ENCODE measurements at places on chromosomes 11 and 22. TPM values are rescaled to one million over a fixed set of nuclear protein-coding genes. Genes with fewer than 3 reads are reported as not detected.

The SLC35F2 gene
- total RNA-seq = 5.5 TPM

The SHISAL1 gene
- total RNA-seq = 13.1 TPM

The HTR3B gene
- not detected for total RNA-seq

The TSPO gene
- total RNA-seq = 126 TPM

The SF3B2 gene
- total RNA-seq = 96.9 TPM

The TCIRG1 gene
- 31.9 TPM for total RNA-seq

The NDUFV1 gene
- 147 TPM for total RNA-seq

The CECR2 gene
- 10.3 TPM for total RNA-seq

The TRPM5 gene
- total RNA-seq = under 0.01 TPM

The AMOTL1 gene
- 53.9 TPM for total RNA-seq

The SCUBE2 gene
- total RNA-seq = 34.8 TPM

The TEF gene
- total RNA-seq = 11.8 TPM

The SLC6A5 gene
- not detected for total RNA-seq

The ART1 gene
- total RNA-seq = 5.7 TPM

- no peaks in the 10 kb centered on the region for H3K36me3 ChIP-seq
- no peak overlapping the region for H3K4me3 ChIP-seq
- H3K27me3 ChIP-seq = peaks cover 8% of the 10 kb centered on the region
These were observed 80.5 kb downstream of the KCNQ1 start for GRCh38 chr11:2525166-2525861.

DNA sequence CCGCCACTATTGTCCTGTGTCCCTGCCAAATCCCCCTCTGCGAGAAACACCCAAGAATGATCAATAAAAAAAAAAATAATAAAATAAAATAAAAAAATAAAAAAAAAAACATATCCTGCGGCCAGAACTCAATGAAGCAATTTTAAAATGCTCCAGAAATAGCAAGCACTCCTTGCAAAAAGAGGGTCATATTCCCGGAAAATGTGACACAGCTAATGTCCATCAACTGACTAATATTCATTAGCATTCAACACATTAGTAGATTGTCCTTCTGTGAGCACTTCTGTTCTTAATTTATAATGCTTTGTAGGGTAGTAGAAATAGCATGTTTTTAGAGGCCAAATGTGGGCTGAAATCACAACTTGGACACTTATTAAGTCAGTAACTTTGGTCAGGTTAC lies 252.3 kb upstream of the SESN3 start:
- H3K4me1 ChIP-seq = no peaks in the 10 kb centered on the region
- peak; percentile 37 for DNase-seq
- no peak overlapping the region for H3K4me3 ChIP-seq
- no peaks in the 10 kb centered on the region for H3K27me3 ChIP-seq
- H3K27ac ChIP-seq = no peak overlapping the region

- DNase-seq = no peak
- no peak overlapping the region for H3K27ac ChIP-seq
- no peak overlapping the region for H3K4me3 ChIP-seq
- peaks cover 3% of the 10 kb centered on the region for H3K36me3 ChIP-seq
- H3K27me3 ChIP-seq = no peaks in the 10 kb centered on the region
These were observed 3.0 kb downstream of the RDX start for GRCh38 chr11:110293389-110293788.

GRCh38 chr11:126008956-126009355 lies 53.7 kb downstream of the CDON start:
- DNase-seq = no peak
- H3K27ac ChIP-seq = no peak overlapping the region

GRCh38 chr22:23246982-23247766 lies 66.9 kb downstream of the BCR start:
- H3K36me3 ChIP-seq = no peaks in the 10 kb centered on the region
- H3K4me1 ChIP-seq = peaks cover 17% of the 10 kb centered on the region
- no peak overlapping the region for H3K4me3 ChIP-seq
- peaks cover 40% of the 10 kb centered on the region for H3K27me3 ChIP-seq

DNA sequence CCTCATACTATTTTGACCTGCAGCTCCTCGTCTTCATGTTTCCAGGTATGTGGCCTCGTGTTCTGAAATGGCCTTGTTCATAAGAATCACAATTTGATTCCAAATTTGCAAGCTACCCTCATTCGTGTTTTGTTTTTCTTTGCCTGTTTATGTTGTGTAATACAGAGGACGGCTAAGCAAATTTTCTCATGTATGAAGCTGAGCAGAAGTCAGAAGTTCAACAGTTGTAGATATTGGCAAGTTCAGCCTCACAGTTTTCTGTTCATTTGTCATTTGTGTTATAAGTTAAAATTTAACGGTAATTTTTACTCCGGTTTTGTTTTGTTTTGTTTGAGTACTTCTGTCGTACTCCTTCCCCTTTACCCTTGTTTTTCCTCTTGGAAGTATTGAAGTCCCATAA lies 15.4 kb upstream of the CHEK1 start:
- H3K36me3 ChIP-seq = peaks cover 62% of the 10 kb centered on the region
- H3K4me1 ChIP-seq = no peaks in the 10 kb centered on the region
- H3K4me3 ChIP-seq = no peak overlapping the region
- no peaks in the 10 kb centered on the region for H3K27me3 ChIP-seq

- H3K27me3 ChIP-seq = no peaks in the 10 kb centered on the region
- peak overlapping the region; percentile 70 for H3K27ac ChIP-seq
- no peak overlapping the region for H3K4me3 ChIP-seq
- peak; percentile 57 for DNase-seq
These were observed 96.1 kb upstream of the CD44 start for GRCh38 chr11:35042913-35043312.

DNA sequence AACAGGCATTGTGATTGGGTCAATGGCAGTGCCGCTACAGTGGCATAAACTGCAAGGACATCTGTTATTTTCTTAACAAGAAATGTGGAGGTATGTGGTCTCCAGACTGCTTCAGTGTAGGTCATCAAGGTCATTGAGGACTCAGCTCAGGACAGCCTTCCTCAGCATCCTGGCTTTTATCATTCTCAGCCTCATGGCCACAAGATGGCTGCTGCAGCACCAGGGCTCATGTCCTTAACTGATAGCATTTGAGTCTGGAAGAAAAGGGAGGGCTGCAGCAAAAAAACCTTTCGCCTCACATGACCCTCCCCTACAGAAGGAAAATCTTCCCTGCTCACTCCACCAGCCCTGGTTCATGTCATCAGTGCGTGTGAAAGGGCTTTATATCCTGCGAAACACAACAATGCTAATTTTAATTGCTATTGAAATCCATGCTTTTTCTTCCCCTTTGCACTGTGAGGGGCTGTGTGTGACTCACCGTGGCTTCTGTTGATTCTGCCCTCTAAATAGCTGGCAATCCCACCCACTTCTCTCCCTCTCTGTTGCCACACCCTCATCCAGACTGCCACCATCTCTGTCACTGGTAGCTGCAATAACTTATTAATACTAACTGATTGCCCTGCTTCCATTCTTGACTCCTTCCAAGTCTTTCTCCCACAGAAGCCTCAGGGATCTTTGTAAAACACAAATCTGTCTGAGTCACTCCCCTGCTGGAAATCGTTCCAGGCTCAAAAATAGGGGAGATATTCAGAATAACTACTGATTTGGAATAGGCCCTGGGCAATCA lies 43.8 kb downstream of the CHRDL2 start:
- no peak overlapping the region for H3K27ac ChIP-seq
- no peaks in the 10 kb centered on the region for H3K36me3 ChIP-seq
- DNase-seq = no peak
- peaks cover 11% of the 10 kb centered on the region for H3K27me3 ChIP-seq
- peaks cover 11% of the 10 kb centered on the region for H3K4me1 ChIP-seq

GRCh38 chr11:70133771-70134335 lies 55.7 kb downstream of the ANO1 start:
- peaks cover 23% of the 10 kb centered on the region for H3K4me1 ChIP-seq
- DNase-seq = no peak
- H3K27ac ChIP-seq = no peak overlapping the region
- no peak overlapping the region for H3K4me3 ChIP-seq

DNA sequence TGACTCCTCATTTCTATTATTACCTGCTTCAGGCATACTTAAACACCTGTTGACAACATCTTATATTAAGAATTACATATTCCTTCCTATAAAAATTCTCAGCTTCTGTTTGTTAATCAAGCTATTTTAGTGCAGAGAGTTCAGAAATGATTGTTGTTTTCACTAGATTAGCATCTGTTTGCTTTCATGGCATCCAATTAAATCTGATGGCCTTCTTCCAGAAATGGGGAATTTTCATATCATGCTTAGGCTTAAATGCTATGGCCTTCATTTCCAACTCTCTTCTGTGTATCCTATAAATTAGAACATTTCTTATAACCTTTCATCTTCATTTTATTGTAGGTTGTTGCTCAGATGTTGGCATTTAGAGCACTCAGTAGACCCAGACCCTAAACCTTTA lies 180.0 kb downstream of the WNT11 start:
- H3K36me3 ChIP-seq = no peaks in the 10 kb centered on the region
- H3K27me3 ChIP-seq = no peaks in the 10 kb centered on the region
- H3K4me1 ChIP-seq = peaks cover 5% of the 10 kb centered on the region
- DNase-seq = no peak
- H3K4me3 ChIP-seq = no peak overlapping the region

GRCh38 chr11:7749456-7749855 lies 43.2 kb upstream of the OVCH2 start:
- H3K4me1 ChIP-seq = no peaks in the 10 kb centered on the region
- H3K36me3 ChIP-seq = no peaks in the 10 kb centered on the region
- DNase-seq = no peak
- H3K27ac ChIP-seq = no peak overlapping the region

DNA sequence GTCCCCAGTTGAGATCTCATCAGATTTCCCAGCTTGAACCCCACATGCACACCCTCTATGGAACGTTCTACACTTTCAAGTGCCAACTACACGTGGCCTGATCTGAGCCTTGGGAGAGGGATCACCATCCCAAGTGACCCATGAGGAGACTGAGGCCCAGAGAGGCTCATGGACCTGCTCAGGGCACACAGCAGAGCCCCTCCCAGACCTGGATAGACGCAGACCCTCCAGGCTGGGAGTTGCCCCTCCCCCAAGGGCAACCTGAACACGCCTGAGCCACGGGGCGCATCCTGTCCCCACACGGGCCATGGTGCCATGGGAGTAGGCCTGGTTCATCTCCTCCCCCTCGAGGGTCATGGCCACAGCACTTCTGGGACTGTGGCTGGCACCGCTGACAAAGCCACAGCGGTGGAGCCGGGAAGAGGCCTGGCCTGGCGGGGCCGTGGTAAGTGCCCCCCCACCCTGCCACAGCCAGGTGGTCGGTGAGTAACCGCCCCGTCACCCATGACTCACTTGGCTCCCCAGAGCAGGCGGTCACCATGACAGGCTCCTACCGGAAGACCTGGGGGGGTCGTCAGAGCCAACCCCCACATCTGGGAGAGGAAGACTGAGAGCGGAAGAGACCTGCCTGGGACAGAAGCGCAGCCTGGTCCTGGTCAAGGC lies 8.1 kb downstream of the WNT7B start:
- peaks cover 18% of the 10 kb centered on the region for H3K4me1 ChIP-seq
- H3K4me3 ChIP-seq = no peak overlapping the region
- H3K36me3 ChIP-seq = no peaks in the 10 kb centered on the region
- H3K27me3 ChIP-seq = peaks cover 85% of the 10 kb centered on the region

GRCh38 chr11:59009661-59010060 lies 70.4 kb downstream of the GLYATL1 start:
- H3K4me3 ChIP-seq = no peak overlapping the region
- H3K4me1 ChIP-seq = no peaks in the 10 kb centered on the region
- no peaks in the 10 kb centered on the region for H3K36me3 ChIP-seq
- no peak overlapping the region for H3K27ac ChIP-seq

GRCh38 chr22:45305456-45306075 lies 4.2 kb upstream of the FAM118A start:
- H3K27ac ChIP-seq = no peak overlapping the region
- H3K4me3 ChIP-seq = no peak overlapping the region
- H3K4me1 ChIP-seq = peaks cover 12% of the 10 kb centered on the region
- no peaks in the 10 kb centered on the region for H3K36me3 ChIP-seq

DNA sequence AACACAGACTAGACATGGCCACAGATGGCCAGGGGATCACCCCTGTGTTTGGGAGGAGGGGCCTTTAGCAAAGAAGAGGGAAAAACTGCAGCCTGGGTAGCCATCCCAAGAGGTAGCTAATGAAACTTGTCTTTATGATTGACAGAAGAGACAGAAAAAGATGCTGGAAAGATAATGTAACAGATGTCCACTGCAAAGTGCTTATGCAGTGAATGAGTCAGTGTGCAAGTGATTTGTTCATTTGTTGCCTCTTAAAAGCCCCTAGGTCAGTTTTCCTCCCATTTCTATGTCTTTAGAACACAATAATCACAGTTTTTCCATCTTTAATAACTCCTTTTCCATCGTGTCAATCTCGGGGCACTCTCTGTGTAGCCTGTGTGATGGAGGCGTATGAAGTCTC lies 57.2 kb downstream of the INSC start:
- no peaks in the 10 kb centered on the region for H3K36me3 ChIP-seq
- H3K27ac ChIP-seq = no peak overlapping the region
- no peak overlapping the region for H3K4me3 ChIP-seq
- H3K4me1 ChIP-seq = no peaks in the 10 kb centered on the region

GRCh38 chr11:48307760-48308386 lies 1.9 kb downstream of the OR4S1 start:
- no peak overlapping the region for H3K4me3 ChIP-seq
- H3K36me3 ChIP-seq = no peaks in the 10 kb centered on the region
- peak; percentile 4 for DNase-seq
- no peaks in the 10 kb centered on the region for H3K27me3 ChIP-seq
- no peaks in the 10 kb centered on the region for H3K4me1 ChIP-seq
- H3K27ac ChIP-seq = no peak overlapping the region

- peak overlapping the region; percentile 14 for H3K4me3 ChIP-seq
- no peak overlapping the region for H3K27ac ChIP-seq
- no peaks in the 10 kb centered on the region for H3K36me3 ChIP-seq
- DNase-seq = peak; percentile 56
- peaks cover 8% of the 10 kb centered on the region for H3K27me3 ChIP-seq
These were observed 19.3 kb downstream of the RRP7A start for GRCh38 chr22:42500161-42500835.

DNA sequence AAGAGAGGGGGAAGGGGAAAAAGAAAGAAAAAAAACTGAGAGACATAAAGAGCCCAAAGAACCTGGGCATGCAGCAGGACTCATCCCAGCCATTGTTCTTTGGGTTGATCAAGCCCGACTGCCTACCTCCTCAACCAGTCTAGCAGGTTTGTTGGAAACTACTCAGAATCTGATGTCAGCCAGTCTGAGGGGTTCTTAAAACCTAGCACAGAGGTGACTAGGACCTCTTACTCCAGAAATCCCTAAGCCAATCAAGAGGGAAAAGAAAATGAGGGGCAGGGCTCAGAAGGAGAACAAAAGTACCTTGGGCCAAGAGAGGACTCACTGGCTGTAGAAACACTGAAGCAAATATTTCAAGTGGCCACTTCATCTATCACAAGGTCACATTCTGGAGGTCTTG lies 228.0 kb downstream of the AASDHPPT start:
- H3K36me3 ChIP-seq = no peaks in the 10 kb centered on the region
- no peak overlapping the region for H3K4me3 ChIP-seq
- no peaks in the 10 kb centered on the region for H3K4me1 ChIP-seq
- H3K27ac ChIP-seq = no peak overlapping the region

Data from muscle of leg (tissue), 16 donors.